ENCODE measurements at places on chromosomes 7 and 10.

GRCh38 chr7:44808914-44809393 lies 12.5 kb downstream of the PPIA start:
- no peak for DNase-seq

- DNase-seq = no peak
Measured at GRCh38 chr10:60863796-60864195, 80.2 kb downstream of the RHOBTB1 start.

- DNase-seq = no peak
Measured at GRCh38 chr10:4623200-4623599, 202.8 kb upstream of the AKR1E2 start.

- DNase-seq = peak; percentile 10
Measured at GRCh38 chr10:61793760-61794703, 107.5 kb upstream of the ARID5B start.

DNA sequence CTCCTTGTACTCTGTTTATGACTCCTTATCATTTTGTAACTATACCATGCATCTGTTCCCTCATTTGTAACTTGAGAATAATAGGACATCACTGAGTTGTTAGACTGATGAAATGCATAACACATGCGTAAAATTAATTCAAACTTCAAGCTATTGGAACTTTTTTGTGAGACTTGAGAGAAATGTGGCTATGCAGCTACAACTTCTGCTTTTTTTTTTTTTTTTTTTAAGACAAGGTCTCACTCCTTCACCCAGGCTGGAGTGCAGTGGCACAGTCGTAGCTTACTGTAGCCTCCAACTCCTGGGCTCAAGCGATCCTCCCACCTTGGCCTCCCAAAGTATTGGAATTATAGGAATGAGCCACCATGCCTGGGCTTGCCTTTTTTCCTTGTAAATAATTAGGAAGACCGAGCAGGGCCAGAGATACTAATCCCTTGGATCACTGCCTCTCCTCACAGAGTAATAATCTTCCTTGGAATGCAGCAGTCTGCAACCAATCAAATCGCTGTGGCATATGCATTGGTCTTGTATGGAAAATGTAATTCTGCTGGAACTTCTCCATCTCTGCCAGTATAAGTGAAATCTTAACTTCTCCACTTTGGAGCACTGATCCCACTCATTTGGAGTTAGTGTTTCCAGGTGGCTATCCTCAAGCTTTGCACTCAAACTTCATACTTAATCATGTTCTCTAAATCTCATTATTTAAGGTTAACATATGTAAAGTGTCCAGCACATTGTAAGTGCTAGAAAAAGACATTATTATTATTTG lies 2.0 kb upstream of the PANK1 start:
- no peak for DNase-seq

- no peak for DNase-seq
Measured at GRCh38 chr10:28359334-28359733, 56.5 kb upstream of the MPP7 start.

DNA sequence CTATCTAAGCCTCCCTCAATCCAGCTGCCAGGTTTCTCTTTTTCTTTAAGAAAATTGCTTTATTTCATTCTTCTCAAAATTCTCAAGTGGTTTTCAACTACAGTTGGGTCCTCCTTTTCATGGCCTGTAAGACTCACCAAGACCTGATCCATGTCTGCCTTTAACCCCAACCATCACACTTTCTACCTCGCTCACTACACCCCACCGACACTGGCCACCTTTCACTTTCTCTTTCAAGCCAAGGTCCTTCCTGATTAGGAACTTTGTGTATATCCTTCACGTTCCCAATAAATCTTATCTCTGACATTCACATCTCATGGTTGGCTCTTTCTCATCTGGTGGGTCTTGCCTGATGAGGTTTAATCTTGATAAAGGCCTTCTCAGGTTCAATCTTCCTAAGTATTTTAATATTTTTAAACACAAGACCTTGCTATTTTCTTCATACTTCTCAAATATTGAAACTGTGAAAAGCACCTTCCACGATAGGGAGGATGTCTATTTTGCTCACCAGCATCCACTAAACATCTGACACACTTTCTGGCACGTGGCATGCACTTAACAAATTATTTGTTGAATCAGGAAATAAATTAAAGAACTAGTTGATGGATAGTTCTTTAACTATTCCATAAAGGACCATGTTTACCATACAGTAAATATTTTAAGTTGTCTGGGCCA lies 624.8 kb downstream of the GRID1 start:
- no peak for DNase-seq

DNA sequence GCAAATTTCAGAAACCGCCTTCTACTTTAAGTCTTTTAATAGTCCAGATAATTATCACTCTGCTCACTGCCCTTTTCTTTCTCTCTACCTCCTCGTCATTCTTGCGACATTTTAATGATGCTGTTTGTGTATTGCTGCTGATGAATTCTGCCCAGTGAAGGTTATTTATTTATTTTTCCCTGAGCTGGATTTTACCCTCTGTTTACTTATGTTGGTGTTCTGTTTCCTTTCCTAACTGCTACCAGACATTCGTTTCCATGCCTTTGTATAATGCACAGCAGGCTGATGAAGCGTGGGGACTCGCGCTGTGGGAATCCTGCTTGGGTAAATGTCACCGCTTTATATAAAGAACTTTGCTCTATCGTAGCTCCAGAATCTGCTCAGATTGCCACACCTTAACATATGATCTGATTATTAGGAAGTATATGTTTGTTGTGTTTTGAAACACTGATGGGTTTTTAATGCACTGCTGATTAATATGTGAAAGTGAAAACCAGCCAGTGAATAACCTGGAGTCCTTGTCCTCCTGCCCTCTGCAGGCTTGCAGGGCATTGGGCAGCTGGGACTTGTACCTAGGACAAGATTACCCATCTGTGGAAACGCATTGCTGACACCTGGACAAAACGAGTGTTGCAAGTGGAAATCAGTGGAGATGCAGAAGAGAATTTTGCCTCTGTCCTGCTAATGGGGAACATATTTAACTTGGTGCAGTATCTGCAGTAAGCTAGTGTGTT lies 291.5 kb downstream of the SDK1 start:
- no peak for DNase-seq

- no peak for DNase-seq
Measured at GRCh38 chr10:88791924-88792323, 10.6 kb upstream of the LIPM start.

DNA sequence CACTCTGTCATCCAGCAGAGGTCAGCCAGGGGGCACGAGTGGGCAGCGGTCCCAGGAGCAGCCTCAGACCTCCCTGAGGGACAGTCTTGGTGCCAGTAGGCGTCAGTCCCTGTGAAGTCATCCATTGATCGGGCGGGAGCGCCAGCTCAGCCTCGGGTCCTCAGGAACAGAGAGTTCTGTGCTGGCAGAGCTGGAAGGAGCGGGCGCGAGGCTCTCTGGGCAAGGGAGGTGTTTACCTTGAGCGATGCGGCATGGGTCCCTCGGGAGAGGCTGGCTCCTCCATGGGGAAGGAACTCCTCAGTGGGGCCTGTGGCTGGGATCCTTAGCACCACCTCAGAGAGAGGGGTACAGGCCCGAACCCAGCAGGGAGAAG lies 101.1 kb upstream of the PPIF start:
- no peak for DNase-seq

DNA sequence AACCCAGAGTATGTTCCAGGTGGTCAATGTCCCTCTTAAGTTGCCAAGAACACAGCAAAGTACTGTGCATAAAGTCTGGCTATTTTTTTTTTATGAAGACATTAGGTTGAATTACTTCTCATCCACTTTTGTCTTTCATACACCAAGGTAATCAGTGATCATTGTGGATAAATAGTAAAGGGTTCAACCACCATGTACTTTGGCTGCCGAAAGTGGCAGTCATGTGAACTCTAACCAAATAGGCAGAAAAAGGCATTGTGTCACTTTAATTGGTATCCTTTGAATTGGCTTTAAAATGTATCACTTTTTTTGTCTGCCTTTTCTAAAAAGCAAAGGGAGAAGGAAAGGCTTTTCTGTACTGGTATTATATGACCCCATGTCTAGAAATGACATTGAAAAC lies 7.3 kb downstream of the ITIH2 start:
- DNase-seq = no peak

DNA sequence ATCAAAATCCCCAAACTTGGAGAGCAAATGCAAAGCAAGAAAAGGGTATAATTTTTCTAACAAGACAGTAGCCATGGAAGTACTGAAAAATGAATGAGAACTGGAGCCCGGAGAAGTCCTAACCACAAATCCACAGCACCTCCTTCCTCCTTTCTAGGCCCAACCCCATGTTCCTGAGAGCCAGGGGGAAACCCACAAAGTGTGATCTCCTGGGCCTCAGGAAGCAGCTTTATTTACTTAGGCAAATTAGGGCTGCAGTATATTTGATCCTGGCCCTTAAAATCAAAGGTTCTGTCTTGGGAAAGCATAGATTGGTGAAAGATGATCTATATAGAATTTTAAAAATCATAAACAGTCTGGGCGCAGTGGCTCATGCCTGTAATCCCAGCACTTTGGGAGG lies 103.0 kb downstream of the DOCK4 start:
- no peak for DNase-seq

- no peak for DNase-seq
Measured at GRCh38 chr10:133219782-133220181, 10.2 kb upstream of the UTF1 start.

DNA sequence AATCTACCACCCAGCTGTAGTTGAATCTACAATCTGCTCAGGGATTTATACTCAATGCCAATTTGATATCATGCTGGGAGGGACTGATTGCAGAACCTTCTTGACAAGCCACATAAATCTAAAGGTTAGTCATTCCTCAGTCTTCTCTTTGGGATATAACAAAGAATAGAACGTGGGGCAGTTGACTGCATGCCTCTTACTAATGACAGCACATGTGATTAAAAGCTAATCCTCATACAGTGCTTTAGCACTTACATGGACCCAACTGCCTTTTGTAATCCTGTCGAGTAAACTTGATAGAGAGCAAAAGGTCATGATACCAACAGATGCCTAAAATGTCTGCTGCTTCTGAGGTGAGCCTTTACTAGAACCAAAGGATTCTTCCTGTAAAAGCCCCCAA lies 12.3 kb downstream of the KLHL7 start:
- no peak for DNase-seq

GRCh38 chr10:62326176-62326575 lies 48.0 kb upstream of the ZNF365 start:
- no peak for DNase-seq

GRCh38 chr10:21517134-21518031 lies 8.1 kb downstream of the SKIDA1 start:
- DNase-seq = no peak

DNA sequence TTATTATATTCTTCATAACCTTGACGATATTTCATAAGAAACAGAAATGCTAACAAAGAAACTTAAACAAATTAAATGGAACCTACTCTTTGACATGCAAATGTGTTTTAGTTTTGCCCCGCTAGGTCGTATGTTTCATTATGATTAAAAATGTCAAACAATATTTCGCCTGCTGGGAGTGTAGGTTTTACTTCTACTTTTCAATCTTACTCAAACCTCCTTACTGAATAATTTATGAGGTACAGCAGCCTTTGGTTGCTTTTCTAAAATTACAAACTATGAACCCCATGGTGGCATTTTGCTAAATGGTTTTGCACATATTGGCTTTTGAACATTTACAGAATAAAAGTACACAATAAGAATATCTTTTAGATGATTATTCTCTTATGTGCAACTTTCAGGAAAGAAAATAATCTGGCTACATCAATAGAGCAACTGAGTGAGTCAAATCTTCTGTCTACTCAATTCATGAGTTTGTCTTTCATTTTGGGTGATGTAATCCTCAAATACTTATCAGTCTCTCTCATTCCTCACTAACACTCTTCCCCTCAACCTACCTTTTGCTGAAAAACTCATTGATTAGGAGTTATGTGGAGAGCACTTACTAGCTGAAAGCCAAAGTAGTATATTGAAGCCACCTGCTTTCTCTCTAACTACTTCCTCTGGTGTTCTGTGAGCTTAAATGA lies 1226.4 kb downstream of the XPNPEP1 start:
- no peak for DNase-seq

DNA sequence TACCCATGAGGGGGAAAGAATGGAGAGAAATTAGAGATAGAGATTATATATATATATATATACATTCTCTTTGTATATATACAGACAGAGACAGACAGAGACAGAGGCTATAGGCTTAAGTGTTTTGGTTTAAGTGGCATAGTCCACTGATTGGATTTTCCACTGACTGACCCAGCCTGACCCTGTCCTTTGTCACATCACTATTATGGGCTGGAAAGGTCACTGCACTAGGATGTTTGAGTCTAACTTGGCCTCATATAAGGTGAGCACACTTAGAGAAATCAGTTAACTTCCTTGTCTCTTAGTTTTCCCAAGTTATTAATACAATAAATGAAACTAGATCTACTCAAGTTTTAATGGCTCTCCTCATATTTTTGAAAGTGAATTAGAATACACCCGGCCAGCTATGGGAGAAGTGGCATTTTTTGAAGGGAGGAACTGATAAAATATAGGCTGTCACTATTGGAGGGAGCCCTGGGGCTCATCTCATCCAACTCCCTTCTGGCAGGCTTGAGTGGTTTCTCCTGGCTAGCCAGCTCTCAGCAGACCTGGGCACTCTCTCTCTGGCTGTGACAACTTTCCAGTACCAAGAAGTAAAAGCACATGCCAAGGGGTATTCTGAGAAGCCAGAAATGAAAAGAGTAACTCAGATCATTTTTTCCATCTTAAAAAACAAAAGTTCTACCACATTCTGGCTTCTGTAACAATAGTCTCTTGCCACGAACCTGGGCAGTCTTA lies 455.6 kb upstream of the ANKRD30A start:
- no peak for DNase-seq

DNA sequence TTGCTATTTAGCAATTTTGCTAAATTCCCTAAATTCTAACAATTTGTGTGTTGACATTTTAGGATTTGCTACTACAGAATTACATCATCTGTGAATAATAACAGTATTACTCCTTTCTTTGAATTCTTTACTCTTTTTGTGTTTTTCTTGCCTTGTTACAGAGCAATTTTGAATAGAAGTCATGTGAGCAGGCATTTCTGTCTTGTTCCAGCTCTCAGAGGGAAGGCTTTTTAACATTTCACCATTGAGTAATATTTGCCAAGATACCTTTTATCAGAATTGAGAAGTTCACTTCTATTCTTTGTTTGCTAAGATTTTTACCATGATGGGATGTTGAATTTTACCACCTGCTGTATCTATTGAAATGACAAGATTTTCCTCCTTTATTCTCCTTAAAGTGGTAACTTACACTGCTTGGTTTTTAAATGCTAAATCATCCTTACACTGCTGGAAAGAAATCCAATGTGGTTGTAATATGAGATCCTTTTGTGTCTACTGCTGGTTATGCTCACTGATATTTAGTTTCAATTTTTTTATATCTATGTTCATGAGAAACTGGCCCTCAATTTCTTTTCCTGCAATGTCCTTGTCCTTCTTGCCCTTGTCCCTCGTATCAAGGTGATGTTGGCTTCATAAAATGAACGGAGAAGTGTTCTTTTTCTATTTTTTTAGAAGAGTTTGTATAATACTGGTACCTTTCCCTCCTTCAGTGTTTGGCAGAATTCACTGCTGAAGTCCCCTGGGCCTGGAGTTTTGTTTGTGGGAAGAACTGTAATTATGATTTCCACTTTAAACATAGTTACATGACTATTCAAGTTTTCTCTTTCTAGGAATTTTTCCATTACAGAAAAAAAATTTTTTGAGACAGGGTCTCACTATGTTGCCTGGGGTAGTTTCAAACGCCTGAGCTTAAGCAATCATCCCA lies 50.3 kb upstream of the ATP6V0A4 start:
- DNase-seq = no peak
